ENCODE measurements at places on chromosomes 3 and 15.

DNA sequence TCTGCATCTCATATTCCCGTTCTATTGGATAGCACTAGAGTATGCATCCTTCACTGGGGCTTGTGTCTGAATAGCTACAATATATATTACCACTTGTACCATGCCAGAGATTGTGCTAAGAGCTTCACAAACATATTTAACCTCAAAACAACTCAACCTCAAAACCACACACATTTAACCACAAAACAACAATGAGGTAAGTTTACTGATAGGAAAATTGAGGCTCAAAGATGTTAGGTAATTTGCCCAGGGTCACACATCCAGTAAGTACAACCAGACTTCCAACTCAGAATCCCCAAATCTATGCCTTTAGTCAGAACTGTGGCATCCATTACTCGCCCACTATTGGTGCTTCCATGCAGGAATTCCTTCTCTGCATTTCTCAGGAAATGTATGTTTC lies 220.0 kb downstream of the FAM43A start:
- H3K4me3 ChIP-seq: no peak overlapping the region
- no peak for DNase-seq
- H3K27me3 ChIP-seq: no peaks in the 10 kb centered on the region

- H3K27ac ChIP-seq: no peak overlapping the region
- H3K36me3 ChIP-seq: no peaks in the 10 kb centered on the region
- no peak for DNase-seq
- no peaks in the 10 kb centered on the region for H3K27me3 ChIP-seq
- no peak overlapping the region for H3K4me3 ChIP-seq
- no peaks in the 10 kb centered on the region for H3K4me1 ChIP-seq
Measured at GRCh38 chr15:81880314-81880713, 165.5 kb downstream of the MEX3B start.

DNA sequence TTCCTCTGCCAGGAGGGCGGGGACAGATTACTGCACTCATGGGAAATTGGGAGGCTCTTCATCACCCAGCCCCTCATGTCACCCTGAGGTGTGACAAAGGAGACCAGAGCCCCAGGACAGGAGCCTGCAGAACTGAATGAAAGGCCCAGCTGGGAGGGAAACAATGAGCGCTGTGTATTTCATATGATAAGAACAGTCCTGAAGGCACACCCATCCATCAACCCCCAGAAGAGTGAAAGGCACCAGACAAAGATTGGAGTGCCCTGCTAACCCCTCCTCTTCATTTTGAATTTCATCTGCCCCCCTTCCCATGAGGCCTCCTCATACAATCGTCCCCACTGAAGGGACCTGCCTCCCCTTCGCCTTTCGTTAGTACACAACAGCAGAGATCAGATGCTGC lies 160.0 kb upstream of the PRICKLE2 start:
- H3K27me3 ChIP-seq: no peaks in the 10 kb centered on the region
- H3K4me1 ChIP-seq: peaks cover 27% of the 10 kb centered on the region
- no peaks in the 10 kb centered on the region for H3K36me3 ChIP-seq
- no peak overlapping the region for H3K27ac ChIP-seq
- no peak overlapping the region for H3K4me3 ChIP-seq

DNA sequence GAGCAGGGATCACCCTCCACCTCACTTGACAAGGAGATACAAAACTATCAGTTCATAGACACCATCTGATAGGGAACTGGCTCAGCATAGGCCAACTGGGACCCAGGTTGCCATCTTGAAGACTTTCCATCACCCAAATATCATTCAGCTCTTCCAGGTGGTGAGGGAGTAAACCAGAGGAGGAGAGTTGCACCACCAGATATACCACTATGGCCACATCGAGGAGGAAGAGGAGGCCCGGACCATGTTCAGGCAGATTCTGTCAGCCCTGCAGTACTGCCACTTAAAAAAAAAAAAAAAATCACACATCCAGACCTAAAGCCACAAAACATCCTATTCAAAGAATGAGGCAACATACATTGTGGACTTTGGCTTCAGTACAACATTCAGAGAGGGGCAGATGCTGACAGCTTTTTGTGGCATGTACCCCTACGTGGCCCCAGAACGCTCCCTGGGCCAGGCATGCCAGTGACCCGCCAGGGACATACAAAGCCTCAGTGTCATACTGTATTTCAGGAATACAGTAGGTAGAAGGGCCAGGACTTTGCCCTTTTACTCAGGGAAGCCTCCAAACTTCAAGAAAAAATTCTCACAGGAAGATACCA lies 18.4 kb upstream of the EMC3 start:
- H3K4me3 ChIP-seq: no peak overlapping the region
- H3K4me1 ChIP-seq: no peaks in the 10 kb centered on the region
- DNase-seq: no peak
- no peaks in the 10 kb centered on the region for H3K36me3 ChIP-seq

DNA sequence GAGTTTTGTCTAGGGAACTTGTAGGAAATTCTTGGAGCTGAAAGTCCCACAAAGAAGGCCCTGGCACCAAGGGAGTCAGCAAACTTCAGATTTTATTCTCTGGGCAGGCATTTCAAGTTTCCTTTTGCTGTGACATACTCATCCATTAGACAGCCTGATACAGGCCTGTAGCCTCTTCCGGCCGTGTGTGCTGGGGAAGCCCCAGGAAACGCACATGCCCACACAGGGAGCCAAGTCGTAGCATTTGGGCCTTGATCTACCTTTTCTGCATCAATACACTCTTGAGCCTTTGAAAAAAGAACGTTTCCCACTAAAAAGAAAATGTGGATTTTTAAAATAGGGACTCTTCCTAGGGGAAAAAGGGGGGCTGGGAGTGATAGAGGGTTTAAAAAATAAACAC lies 15.0 kb downstream of the TIGIT start:
- H3K27me3 ChIP-seq: no peaks in the 10 kb centered on the region
- no peak for DNase-seq
- no peaks in the 10 kb centered on the region for H3K36me3 ChIP-seq
- no peaks in the 10 kb centered on the region for H3K4me1 ChIP-seq
- no peak overlapping the region for H3K4me3 ChIP-seq

All from lung (tissue), 17 donors.